ENCODE measurements at places on chromosomes 2 and 18. TPM values are rescaled to one million over a fixed set of nuclear protein-coding genes. Genes with fewer than 3 reads are reported as not detected.

The MEIS1 gene
- total RNA-seq, result 231 TPM

The LRP2 gene
- total RNA-seq, result not detected

The FBXO41 gene
- 0.60 TPM for total RNA-seq

The TMEM247 gene
- not detected for total RNA-seq

The GORASP2 gene
- total RNA-seq, result 19.3 TPM

The GCG gene
- total RNA-seq, result not detected

The LDLRAD4 gene
- 0.16 TPM for total RNA-seq

The IMPACT gene
- 26.6 TPM for total RNA-seq

The RESP18 gene
- total RNA-seq, result not detected

The TMEM178A gene
- total RNA-seq, result 0.69 TPM

The ALPP gene
- not detected for total RNA-seq

The ZNF521 gene
- 17.0 TPM for total RNA-seq

The HJURP gene
- total RNA-seq, result 0.26 TPM

The CHST10 gene
- 4.9 TPM for total RNA-seq

The MEP1B gene
- total RNA-seq, result not detected

The C2orf92 gene
- total RNA-seq, result 1.4 TPM

The SESTD1 gene
- 33.7 TPM for total RNA-seq

The ANKRD30BL gene
- total RNA-seq, result not detected

The GALNT1 gene
- total RNA-seq, result 32.9 TPM

The DNER gene
- 2.8 TPM for total RNA-seq

The CCNT2 gene
- 19.1 TPM for total RNA-seq

The ANKRD62 gene
- not detected for total RNA-seq

The SPHKAP gene
- total RNA-seq, result 0.09 TPM

The DYNAP gene
- not detected for total RNA-seq

The SRSF7 gene
- 93.9 TPM for total RNA-seq

The INPP1 gene
- total RNA-seq, result 11.2 TPM

The DSG4 gene
- not detected for total RNA-seq

The C18orf32 gene
- total RNA-seq, result 5.0 TPM

The THAP4 gene
- 41.0 TPM for total RNA-seq

The RAX gene
- not detected for total RNA-seq

The KRTCAP3 gene
- 0.26 TPM for total RNA-seq

The TEKT4 gene
- not detected for total RNA-seq

The OTX1 gene
- total RNA-seq, result 0.32 TPM

The DSG1 gene
- total RNA-seq, result not detected

The BBS5 gene
- total RNA-seq, result 5.7 TPM

The DNAH6 gene
- total RNA-seq, result 0.17 TPM

The ACADL gene
- 0.26 TPM for total RNA-seq

The UPP2 gene
- not detected for total RNA-seq

The SETBP1 gene
- total RNA-seq, result 5.2 TPM

The PROC gene
- total RNA-seq, result not detected

The MYO7B gene
- not detected for total RNA-seq

Data from bronchial smooth muscle cell (primary cell).